Colonic mucosa (tissue), 4 donors: ENCODE measurements at places on chromosomes 1 and 21. TPM values are rescaled to one million over a fixed set of nuclear protein-coding genes. Genes with fewer than 3 reads are reported as not detected.

Gene APP
- total RNA-seq: 506 TPM

Gene FCN3
- total RNA-seq: 0.42 TPM

Gene LYPD8
- total RNA-seq: 40.8 TPM

Gene FAM167B
- 4.2 TPM for total RNA-seq

Gene CASQ2
- total RNA-seq: 0.22 TPM

Gene LIPI
- not detected for total RNA-seq

Gene PTPRU
- 2.3 TPM for total RNA-seq

Gene GUCA2A
- 195 TPM for total RNA-seq

Gene GPR3
- total RNA-seq: 0.32 TPM

Gene HCRTR1
- total RNA-seq: not detected

Gene CYP4B1
- total RNA-seq: 1.2 TPM

Gene OR2T2
- total RNA-seq: not detected

Gene PRAMEF25
- total RNA-seq: not detected

Gene TLCD4
- 28.3 TPM for total RNA-seq

Gene OR2T29
- total RNA-seq: not detected
